ENCODE measurements at places on chromosomes 3 and 15. TPM values are rescaled to one million over a fixed set of nuclear protein-coding genes. Genes with fewer than 3 reads are reported as not detected.

SPINK8 gene
- total RNA-seq = not detected

DNA sequence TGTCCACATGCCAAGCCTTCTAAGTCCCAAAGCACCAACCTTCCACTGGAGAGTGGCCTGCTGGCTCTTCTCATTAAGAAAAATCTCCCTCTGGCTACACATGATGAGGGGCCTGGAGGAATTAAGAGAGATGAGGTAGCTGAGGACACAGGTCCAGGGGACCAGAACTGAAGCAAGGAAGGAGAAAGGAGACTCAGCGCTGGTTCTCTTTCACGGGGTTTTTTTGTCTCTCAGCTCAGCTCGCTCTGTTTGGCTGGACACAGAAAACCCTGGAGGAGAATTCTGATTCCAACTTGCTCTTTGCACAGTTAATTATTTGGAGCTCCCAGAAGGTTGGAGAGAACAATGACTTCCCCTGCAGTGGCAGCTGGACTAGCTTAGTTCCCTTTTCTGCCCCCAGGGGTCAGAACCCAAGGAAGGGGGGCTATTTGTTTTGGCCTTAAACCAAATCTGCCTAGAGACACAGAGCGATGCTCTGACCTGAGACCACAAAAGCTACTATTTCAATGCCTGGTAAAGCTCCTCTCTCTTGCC, 507.6 kb downstream of the FHIT start:
- DNase-seq = peak; percentile 19

- DNase-seq = no peak
Measured at GRCh38 chr15:28023933-28024888, 74.9 kb downstream of the OCA2 start.

- no peak for DNase-seq
Measured at GRCh38 chr3:55884066-55884465, 397.0 kb upstream of the WNT5A start.

GRCh38 chr3:9351709-9352126, 11.1 kb upstream of the THUMPD3 start:
- DNase-seq = no peak

All from G401 (cell line).